GM12878 (cell line): ENCODE measurements at places on chromosomes 13 and 19. TPM values are rescaled to one million over a fixed set of nuclear protein-coding genes. Genes with fewer than 3 reads are reported as not detected.

C1QTNF9 gene
- total RNA-seq, result not detected in 2 replicates

FBXO27 gene
- total RNA-seq, result 10.7 and 10.8 TPM in 2 replicates

PRRG2 gene
- total RNA-seq, result 0.82 and 1.6 TPM in 2 replicates

CD70 gene
- total RNA-seq, result 269 and 285 TPM in 2 replicates

DNA sequence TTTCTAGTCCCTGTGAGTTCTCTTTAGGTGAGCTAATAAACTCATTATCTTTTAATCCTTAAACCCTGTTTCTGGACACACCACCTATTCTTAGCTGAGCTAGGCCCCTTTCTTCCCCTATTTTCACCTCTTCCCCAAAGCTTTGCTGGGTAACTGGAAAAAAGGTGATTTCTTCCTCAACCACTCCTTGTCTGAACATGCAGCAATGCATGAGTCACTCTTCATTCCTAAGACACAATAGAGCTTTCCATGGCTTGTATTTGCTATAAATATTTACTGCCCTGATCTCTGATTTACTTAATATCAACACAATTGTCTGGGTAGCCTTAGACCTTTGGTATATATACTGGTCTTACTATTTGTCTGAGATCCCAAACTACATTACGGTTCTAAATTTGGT lies 370.9 kb downstream of the KLF5 start:
- DNase-seq, result no peak

SLC7A10 gene
- total RNA-seq, result not detected in 2 replicates

- DNase-seq, result no peak
Measured at GRCh38 chr19:44850641-44851109, 4.6 kb downstream of the NECTIN2 start.

URAD gene
- not detected in 2 replicates for total RNA-seq

CSNK1G2 gene
- total RNA-seq, result 67.3 and 71.3 TPM in 2 replicates

DNA sequence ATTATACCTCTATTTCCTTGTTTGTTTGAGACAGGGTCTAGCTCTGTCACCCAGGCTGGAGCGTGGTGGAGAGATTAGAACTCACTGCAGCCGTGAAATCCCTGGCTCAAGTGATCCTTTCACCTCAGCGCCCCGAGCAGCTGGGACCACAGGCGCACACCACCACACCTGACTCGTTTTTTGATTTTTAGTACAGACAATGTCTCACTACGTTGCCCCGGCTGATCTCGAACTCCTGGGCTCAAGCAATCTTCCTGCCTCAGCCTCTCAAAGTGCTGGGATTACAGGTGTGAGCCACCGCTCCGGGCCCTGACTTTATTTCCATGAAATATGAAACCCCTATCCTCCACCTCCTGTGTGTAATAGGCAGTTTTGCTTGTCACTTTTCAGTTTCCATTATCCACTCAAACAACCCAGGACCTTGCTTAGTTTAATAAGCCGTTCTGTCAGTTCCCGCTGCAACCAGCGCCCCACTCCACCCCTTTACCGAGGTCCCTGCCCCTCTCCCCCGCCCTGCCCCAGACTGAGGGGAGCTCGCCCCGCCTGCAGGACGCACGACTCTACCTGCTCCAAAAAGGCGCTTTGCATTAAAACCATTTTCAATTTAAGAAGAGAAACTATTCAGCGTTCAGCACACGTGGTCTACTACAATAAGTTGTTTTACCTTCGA lies 16.9 kb downstream of the ZNF816 start:
- DNase-seq, result no peak

DNA sequence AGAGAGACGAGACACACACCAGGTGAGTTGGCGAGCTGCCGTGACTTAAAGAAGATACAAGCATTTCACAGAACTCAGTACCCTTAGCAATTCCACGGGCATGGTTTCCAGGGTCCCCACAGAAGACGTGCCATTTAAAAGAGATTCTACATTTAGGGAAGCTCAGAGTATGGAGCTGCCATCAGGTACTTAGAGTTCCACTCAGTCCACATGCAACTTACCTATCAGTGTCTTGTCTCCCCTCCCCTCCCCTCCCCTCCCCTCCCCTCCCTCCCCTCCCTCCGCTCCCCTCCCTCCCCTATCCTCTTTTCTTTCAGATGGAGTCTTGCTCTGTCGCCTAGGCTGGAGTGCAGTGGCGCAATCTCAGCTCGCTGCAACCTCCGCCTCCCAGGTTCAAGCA lies 12.2 kb downstream of the ZNF30 start:
- DNase-seq, result no peak

- DNase-seq, result no peak
Measured at GRCh38 chr13:76286178-76286577, 600.0 kb downstream of the KCTD12 start.

RASGRP4 gene
- 5.9 TPM in 2 replicates for total RNA-seq

- DNase-seq, result no peak
Measured at GRCh38 chr19:18021121-18021755, 13.3 kb downstream of the ARRDC2 start.

GRCh38 chr13:89784161-89784809 lies 1563.2 kb upstream of the MIR17HG start:
- no peak for DNase-seq

SCEL gene
- 0.16 and 0.23 TPM in 2 replicates for total RNA-seq

MEF2B gene
- 33.0 and 36.6 TPM in 2 replicates for total RNA-seq

NBEA gene
- 0.72 and 1.3 TPM in 2 replicates for total RNA-seq

DNA sequence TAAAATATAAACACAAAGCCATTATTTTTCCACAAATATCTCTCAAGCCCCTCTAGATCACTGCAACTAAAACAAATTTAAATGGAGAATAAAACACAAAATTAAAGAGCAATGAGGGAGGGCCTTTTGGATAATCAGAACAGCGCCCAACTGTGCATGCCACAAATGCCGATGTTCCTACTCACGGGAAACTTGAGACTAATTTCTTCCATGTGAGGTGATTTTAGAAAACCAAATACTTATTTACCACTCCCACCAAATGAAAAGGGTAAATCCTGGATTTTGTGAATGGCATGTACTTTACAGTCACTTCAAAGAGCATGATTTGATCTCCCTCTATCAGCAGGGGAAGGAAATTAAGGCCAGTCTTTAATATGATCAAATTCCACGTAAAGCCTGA lies 74.8 kb downstream of the SLC7A1 start:
- no peak for DNase-seq

GRCh38 chr13:110450941-110451730 lies 110.4 kb downstream of the RAB20 start:
- no peak for DNase-seq

GRCh38 chr13:29901710-29902631 lies 51.6 kb upstream of the UBL3 start:
- no peak for DNase-seq

DNA sequence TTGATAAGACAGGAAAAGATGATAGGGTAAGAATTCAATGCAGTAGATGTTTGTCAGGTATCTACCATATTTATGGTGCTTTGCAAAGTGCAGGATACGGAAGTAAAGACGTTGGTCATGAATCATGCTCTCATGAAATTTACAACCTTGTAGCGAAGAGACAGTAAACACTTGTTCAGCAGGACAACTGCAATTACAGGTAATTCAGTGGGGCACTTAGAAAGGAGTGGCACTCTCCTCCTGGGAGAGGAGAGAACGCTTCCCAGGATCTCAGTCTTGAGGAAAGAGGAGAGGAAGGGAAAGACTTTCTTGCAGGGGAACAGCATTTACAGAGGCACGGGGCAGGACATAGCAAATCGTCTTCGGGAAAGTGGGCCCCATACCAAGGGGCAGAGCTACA lies 46.4 kb downstream of the SOX1 start:
- no peak for DNase-seq

DNA sequence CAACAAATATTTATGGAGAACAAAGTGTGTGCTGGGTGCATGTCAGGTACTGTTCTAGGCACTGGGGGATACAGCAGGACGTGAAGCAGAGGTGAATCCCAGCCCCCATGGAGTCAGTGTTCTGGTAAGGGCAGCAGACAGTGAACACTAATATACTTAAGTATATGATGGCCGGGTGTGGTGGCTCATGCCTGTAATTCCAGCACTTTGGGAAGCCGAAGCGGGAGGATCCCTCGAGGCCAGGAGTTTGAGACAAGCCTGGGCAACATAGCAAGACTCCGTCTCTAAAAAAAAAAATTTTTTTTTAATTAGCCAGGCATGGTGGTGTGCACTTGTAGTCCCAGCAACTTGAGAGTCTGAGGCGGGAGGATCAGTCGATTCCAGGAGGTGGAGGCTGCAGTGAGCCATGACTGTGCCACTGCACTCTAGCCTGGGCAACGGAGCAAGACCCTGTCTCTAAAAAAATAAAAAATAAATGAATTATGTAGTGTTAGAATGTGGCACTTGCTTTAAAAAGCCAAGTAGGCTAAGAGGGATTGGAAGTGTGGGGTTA lies 22.6 kb downstream of the CHST8 start:
- DNase-seq, result no peak

- no peak for DNase-seq
Measured at GRCh38 chr13:39867807-39868206, 212.3 kb downstream of the COG6 start.

- no peak for DNase-seq
Measured at GRCh38 chr13:31749929-31750328, 10.6 kb downstream of the RXFP2 start.

- DNase-seq, result no peak
Measured at GRCh38 chr13:36628377-36629056, 45.3 kb upstream of the SERTM1 start.

GRCh38 chr13:41565216-41565615 lies 107.9 kb downstream of the RGCC start:
- DNase-seq, result no peak

- no peak for DNase-seq
Measured at GRCh38 chr19:29380581-29380980, 145.2 kb upstream of the VSTM2B start.

EXOC3L2 gene
- 0.08 TPM in 1 of 2 replicates, not detected in the other for total RNA-seq

- no peak for DNase-seq
Measured at GRCh38 chr13:103443604-103444003, 377.4 kb upstream of the SLC10A2 start.

- DNase-seq, result no peak
Measured at GRCh38 chr19:8571006-8571411, 6.2 kb downstream of the MYO1F start.

DNA sequence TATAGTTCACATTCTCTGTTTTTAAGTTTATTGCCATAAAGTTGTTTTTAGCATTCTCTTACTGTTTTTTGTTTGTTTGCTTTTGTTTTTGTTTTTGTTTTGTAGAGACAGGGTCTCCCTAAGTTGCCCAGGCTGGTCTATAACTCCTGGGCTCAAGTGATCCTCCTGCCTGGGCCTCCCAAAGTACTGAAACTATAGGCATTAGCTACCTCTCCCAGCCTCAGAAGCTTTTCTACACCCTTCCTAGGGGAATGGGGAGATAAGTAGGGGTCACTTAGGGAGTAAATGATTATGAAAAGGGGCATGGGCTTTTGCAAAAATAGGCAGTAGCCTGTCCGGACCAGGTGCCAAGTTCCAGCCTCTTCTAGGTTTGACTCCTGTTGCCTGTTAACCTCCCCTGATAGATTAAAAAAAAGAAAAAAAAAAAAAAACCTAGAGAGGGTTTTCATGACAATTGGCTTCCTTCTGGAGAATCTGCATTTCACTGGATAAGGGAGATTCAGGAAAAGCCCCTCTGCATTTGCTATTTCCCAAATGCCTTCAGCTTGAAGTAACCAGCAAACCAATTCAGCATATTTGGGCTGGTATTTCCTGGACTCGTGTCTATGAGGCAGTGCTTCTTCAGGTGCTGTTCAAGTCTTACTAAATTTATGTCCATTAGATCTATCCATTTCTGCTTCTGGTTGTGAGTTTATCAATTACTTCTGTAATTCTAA lies 216.8 kb downstream of the TM9SF2 start:
- no peak for DNase-seq

- no peak for DNase-seq
Measured at GRCh38 chr19:56098731-56099568, 22.1 kb downstream of the ZNF787 start.

PCDH9 gene
- total RNA-seq, result 0.05 and 0.08 TPM in 2 replicates

DNA sequence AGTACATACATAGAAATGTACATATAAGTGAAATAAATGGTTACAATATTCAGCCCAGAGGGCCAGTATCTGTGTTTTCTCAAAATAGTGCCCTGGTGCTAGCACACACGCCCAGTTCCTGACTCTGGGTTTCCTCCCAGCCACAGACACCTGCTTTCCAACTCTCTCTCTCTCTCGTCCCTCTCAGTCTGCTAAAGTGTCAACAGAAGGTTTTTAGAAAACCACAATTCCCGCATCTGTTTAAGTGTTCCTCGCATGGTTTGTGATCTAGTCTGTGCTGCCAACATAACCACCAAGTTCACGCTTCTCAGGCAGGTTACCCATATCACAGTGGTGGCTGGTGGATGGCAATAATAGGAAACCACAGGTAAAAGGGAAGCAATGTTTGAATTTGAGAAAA lies 17.8 kb upstream of the UPF3A start:
- DNase-seq, result peak; percentile 9

DNA sequence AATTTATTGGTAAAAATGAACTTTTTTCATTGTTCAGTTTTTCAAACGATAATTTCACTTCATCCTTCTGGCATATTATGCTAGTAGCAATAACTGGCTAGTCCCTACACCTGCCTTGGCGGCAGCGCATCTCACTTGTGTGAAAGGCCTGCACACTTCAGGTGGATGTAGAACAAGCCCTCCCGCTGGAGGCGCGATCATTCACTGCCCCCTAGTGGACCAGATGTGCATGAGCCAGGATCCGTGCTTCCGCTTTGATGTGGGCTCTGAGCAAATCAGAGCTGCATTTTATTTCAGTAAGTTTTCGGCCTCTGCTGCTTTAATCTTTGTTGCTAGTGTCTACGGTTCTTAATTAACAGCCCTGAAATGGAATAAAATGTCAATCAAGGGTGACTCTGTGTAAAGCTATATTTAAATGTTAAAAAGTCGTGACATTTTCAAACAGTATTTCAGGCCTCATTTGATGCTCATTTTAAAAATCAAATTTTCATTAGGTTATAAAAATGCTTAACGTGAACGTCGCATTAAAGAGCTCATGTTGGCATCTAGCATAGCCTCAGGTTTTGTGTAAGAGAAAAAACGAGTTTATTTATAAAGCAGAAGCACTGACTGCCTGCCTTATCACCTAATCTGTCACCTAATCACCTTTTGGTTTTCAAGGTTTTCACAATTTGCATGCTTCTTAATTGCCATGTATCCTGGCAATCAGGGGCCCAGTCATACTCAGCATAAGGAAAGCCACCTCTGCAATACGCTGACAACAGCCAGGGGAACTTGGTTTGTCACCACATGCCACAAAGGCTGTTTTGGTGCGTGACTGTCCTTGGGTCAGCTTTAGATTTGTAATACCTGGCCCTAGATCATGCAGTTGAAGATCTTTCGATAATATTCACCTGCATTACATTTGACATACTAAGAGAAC lies 112.2 kb downstream of the TEX26 start:
- DNase-seq, result peak; percentile 56

DNA sequence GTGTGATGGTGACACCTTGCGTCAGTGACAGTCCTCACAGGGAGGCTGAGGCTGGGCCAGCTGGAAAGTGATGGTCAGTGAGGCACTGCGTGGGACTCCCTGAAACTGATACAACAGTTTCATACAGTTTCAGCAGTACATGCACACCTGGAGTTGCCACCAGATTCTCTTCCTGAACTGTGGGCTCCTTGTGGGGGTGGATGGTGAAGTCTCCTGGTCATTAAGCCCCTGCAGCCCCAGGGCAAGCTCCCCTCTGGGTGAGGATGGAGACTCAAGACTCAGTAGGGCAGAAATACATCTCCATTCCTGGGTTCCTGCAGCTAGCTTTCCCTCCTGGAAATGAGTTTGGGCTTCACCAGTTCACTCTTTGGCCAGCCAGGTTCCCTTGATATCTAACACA lies 392.7 kb downstream of the UQCRFS1 start:
- no peak for DNase-seq

GRCh38 chr19:15673176-15673654 lies 328 bp downstream of the CYP4F12 start:
- no peak for DNase-seq
